ENCODE measurements at places on chromosomes 12 and 14.

- DNase-seq = peak; percentile 80
Measured at GRCh38 chr14:61025251-61026223, 44.5 kb downstream of the SLC38A6 start.

DNA sequence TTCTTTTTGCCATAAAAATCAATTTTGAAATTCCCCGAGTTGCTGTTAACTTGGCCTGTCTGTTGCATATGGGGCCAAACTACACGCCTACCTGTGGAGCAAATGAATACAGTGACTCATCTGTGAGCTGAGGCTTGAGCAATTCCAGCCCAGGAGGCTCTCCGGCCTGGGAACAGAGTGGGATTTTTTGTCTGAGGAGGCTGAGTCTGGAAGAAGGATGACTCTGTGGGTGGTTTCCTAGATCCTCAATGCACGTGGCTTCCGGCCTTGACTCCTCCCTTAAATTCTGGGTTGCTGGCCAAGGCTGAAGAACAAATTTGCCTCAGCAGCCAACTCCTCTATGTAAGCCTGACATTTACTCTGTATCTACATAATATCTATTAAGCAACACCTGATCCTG is 124.1 kb downstream of the SSPN start:
- no peak for DNase-seq

DNA sequence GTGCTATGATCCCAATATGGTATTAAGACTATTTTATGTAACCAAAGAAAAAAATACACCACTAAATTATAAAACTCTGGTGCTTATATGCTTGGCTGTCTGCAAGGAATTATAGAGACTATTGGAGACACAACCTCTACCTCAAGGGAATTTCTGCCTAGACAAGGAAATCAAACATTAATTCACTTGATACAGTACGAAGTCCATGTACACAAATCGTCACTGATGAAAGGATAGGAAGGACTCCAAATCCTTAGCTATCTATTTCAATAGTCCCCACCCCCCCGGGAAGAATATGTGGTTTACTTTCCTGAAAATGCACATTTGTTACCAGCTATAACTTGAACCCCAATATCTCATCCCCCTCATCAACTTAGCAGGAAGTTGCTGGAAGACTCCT is 21.9 kb downstream of the RTN1 start:
- no peak for DNase-seq

GRCh38 chr14:96598332-96598928 is 96.2 kb downstream of the PAPOLA start:
- no peak for DNase-seq

GRCh38 chr12:16307856-16308475 is 30.5 kb upstream of the SLC15A5 start:
- no peak for DNase-seq

DNA sequence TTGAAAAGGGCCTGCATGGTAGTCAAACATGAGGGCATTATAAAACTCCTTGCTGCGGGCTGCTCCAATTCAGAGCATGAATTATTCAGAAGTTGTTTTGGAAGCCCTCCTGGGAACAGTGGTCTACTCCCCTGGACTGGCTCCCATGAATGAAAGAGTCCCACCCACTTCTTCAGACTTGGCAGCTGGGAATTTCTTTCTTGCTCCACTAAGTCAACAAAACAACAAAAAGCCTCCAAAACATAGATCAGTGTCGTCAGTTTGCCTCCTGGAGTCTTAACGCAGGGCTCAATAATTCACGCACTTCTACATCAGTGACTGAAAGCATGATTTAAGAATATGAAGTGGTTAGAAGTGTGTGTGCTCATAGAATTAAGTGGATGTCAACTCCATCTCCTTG is 37.9 kb downstream of the AKAP6 start:
- DNase-seq = peak; percentile 29

DNA sequence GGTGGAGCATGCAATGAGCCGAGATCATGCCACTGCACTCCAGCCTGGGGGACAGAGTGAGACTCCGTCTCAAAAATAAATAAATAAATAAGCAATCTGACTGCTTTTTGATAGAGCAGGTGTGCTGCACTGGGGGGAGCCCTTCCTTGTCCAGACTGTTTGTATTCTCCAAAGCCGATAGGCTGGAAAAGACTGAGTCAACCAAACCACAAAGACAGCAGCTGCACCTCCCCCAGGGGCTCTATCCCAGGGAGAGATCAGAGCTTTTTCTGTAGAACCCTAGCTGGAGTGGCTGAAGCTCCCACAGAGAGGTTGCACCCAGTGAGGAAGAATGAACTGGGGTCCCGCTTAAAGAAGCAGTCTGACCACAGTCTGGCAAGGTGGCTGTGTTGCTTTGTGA is 45.8 kb upstream of the LALBA start:
- no peak for DNase-seq

DNA sequence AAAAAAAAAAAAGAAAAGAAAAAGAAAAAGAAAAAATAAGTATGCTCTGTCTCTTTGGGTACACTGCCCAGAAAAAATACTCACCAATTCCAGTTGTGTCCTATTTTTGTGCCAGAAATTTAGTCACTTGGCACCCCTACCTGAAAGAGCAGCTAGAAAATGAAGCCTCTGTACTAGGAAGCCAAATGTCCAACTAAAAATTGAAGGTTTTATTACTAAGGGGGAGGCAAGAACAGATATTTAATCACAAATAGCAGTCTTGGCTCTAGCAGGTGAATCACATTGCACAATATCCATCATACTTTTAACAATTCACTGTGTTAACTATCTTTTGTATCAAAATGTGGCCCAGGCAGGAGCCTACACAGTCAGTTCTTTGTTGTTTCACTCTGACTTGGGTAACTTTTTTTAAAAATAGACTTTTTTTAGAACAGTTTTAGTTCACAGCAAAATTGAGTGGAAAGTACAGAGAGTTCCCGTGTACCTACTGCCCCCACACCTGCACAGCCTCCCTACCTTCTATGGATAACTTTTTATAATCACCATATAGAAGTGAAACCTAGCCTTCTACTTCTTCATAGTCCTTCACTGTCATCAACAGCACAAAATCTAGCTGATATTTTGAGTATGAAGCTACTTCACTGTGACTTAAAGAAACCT is 87.1 kb upstream of the ATF7IP start:
- DNase-seq = no peak

- no peak for DNase-seq
Measured at GRCh38 chr14:75417674-75418073, 10.1 kb upstream of the JDP2 start.

- no peak for DNase-seq
Measured at GRCh38 chr14:58129208-58129607, 22.8 kb downstream of the ARMH4 start.

DNA sequence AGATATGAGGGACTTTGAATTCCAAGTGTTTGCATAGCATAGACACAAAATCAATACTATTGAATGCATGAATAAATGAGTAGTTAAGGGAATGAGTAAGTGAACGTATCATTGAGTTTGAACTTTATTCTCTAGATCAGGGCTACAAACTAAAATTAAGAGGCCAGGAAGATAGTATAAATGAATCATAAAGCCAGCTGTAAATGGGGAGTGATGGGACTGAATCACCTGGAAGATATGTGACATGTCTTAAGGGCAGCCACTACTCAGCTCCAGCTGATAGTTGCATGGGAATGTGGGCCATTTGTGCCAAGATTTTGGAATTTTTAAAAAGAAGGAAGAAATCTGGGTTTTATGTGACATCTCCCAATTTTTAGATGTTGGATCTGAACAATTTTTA is 229.9 kb downstream of the AKAP6 start:
- DNase-seq = no peak

DNA sequence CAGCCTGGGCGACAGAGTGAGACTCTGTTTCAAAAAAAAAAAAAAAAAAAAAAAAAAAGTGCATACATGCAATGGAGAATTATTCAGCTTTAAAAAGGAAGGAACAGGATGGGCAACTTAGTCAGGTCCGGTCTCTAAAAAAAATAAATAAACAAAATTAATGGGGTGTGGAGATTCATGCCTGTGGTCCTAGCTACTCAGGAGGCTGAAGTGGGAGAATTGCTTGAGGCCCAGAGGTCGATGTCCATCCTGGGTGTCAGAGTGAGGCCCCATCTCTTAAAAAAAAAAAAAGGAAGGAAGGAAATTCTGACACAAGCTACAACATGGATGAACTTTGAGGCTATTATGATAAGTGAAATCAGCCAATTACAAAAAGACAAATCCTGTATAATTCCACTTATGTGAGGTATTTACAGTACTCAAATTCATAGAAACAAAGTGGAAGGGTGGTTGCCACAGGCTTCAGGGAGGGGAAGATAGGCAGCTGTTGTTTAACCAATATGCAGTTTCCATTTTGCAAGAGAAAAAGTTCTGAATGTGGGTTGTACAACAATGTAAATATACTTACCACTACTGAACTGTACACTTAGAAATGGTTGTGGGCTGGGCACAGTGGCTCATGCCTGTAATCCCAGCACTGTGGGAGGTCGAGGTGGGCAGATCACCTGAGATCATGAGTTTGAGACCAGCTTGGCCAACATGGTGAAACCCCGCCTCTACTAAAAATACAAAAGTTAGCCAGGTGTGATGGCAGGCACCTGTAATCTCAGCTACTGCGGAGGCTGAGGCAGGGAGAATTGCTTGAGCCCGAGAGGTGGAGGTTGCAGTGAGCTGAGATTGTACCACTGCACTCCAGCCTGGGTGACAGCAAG is 12.3 kb upstream of the APOF start:
- no peak for DNase-seq

DNA sequence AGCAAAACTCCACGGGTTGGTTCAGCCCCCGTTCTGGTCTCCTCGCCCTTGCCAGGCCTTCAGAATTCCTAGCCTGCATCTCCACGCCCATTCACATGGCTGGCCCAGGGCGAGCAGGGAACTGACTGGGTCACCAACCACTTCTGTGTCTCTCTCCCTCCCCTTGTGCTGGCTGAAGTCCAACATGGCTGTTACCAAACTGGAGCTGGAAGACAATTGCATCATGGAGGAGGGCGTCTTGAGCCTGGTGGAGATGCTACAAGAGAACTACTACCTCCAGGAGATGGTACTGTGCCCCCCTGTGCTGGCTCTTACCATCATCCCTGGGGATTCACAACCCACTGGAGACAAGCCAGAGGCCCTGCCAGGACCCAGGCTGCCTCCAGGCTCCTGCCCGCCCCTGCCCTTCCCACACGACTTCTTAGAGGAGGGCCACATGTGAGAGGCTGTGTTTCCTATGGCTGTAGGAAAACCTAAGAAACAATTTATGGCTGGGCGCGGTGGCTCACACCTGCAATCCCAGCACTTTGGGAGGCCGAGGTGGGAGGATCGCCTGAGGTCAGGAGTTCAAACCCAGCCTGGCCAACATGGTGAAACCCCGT is 9.9 kb downstream of the LRRC74A start:
- DNase-seq = no peak

- no peak for DNase-seq
Measured at GRCh38 chr12:85092814-85093370, 56.7 kb downstream of the LRRIQ1 start.

Data from cerebellar cortex (tissue), 1 donor.